ENCODE measurements at places on chromosomes 6 and 20.

GRCh38 chr20:17395729-17396128, 135.4 kb downstream of the BFSP1 start:
- DNase-seq = no peak

DNA sequence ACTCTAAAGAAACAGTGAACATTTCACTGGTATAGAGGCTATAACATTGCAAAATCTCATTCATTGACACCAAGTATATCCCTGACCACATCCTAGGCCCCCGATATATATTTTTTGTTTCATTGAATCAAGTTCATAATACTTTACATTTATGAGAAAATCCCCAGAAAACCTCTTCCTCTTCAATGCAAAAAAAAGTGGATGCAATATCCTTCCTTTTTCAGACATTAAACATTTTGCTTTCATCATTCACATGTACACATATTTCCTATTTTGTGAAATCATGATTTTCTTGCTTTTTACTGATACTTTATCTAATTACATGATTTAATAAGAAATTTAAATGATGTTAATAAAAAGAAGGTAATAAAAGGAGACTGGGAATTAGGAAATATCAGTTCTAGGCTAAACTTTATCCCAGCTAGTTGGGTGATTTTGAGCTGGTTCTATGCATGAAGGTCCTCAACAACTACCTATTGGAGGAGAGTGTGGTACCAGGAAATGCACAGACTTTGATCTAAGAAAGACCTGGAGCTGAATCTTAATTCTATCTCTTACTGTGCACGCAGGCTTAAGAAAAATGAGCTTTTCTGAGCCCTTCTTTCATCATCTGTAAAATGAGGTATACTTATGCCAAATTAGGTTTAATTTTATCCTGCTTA, 4.9 kb downstream of the SYNE1 start:
- no peak for DNase-seq

- no peak for DNase-seq
These were observed 47.1 kb upstream of the TMX4 start for GRCh38 chr20:8066662-8067061.

DNA sequence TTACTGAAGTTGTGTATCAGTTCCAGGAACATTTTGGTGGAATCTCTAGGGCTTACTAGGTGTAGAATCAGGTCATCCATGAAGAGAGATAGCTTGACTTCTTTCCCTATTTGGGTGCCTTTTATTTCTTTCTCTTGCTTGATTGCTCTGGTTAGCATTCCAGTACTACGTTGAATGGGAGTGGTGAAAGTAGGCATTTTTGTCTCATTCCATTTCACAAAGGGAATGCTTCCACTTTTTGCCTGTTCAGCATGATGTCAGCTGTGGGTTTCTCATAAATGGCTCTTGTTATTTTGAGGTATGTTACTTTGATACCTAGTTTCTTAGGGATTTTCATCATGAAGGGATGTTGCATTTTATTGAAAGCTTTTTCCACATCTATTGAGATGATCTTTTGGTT, 195.3 kb downstream of the MOXD1 start:
- DNase-seq = no peak

- no peak for DNase-seq
These were observed 525.8 kb upstream of the POU3F2 start for GRCh38 chr6:98308564-98308963.

GRCh38 chr20:2314759-2315439, 19.1 kb downstream of the TGM3 start:
- DNase-seq = peak; percentile 60

- no peak for DNase-seq
These were observed 73.8 kb upstream of the TULP1 start for GRCh38 chr6:35586542-35586941.

GRCh38 chr20:43899274-43900120, 15.2 kb upstream of the TOX2 start:
- no peak for DNase-seq

DNA sequence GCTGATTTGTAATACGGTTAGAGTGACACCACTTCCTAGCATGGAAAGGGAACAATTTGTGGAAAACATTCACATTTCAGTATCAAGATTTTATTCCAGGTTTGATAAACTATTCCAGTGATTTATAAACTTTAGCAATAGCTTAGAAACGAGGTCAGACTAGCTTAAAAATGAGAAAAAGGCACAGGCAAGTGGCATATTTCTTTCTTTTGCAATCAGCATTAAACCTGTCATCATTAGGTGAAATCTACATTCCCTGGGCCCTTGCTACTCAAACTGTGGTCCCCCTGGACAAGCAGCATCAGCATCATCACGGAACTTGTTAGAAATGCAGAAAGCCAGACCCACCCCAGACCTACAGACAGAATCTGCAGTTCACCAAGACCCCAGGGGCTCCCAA, 29.9 kb downstream of the TBC1D7 start:
- no peak for DNase-seq

DNA sequence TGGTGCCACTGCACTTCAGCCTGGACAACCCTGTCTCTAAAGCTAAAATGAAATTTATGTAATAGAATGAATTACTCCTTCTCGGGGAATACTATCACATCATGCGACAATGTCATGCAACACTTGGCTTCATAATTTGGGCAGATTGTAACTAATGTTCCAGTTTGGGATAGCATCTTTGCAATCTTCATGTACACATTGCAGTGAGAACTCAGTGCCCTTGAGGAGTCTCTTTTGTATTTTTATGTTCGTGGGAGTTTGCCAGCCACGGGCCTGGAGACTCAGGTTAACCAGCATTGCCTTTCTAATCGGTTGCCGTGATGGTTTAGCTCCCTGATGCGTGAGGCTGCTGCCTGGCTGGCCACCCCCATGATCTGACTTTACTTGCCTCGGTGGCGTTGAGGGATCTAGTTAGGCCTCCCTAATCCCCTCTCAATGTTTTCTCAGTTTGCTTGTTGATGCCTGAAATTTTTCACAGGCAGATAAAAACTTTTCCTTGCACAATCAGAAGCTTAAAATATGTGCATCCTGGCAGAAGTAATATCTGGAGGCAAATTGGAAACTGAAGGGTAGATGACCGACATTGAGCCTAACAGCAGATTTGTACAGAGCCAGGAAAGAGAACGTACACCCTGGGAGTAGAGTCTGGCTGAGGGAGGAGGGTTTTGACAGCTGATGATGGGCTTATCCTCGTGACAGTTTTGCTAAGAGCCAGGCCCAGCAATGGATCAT, 2.4 kb downstream of the GMPR start:
- DNase-seq = no peak

DNA sequence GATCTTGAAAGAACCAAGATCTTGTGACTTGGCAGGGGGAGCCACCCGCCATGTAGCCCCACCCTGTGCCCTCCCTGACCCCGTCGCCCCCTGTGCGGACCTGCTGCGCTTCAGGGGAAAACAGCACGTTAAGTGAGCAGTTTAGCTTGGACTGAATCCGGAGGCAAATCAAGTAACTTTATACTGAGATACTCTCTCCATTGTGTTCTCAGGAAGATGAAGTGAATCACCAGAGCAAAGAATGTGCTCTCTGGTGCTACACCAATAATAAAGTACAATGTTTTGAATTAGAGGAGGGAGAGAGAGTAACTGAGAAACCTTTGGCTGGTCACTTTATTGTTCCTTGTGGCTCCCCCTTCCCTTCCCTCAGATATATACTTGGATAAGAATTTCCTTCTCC, 83.4 kb downstream of the TXNDC5 start:
- peak; percentile 25 for DNase-seq

DNA sequence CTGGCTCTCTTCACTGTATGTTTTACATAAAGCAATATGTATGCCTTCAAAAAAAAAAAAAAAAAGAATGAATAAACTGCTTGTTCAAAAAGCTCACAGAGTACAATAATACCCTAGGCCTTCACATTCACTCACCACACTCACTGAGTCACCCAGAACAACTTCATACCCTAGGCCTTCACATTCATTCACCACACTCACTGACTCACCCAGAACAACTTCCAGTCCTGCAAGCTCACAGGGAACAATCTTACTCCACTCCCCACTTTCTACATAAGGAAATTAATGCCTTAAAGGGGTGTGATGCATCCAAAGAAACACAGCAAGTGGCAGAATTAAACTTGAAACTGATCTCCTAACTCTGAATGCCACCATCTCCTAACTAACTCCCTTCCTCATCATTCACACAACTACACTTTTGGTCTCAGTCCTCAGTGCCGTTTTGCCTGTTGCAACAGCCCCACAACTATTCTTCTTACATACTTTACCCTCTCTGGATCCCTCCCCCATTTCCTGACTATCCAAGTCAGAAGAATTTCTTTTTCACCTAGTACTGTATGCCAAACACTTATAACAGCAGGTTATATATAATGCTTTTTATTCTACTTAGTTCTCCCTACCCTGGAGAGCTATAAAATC, 34.2 kb downstream of the NHSL1 start:
- no peak for DNase-seq

- no peak for DNase-seq
These were observed 106.6 kb downstream of the ATXN1 start for GRCh38 chr6:16654701-16655100.

DNA sequence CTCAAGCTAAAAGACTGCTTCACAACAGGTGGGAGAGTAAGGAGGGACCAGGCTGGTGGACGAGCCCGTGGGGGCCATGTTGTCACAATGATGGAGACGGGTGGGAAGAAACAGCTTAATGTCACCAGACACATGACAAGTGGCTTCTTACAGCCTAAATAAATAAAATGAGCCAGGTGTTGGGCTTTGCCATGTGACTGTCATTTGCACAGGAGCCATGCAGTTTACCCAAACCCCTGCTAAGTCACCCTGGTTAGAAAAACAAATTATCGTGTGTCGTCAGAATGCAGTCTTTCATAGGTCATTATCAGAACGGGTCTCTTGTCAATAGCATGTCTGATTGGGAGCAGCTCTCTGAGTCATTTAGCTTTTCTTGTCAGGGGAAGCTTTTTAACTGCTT, 18.5 kb downstream of the BTBD3 start:
- no peak for DNase-seq

DNA sequence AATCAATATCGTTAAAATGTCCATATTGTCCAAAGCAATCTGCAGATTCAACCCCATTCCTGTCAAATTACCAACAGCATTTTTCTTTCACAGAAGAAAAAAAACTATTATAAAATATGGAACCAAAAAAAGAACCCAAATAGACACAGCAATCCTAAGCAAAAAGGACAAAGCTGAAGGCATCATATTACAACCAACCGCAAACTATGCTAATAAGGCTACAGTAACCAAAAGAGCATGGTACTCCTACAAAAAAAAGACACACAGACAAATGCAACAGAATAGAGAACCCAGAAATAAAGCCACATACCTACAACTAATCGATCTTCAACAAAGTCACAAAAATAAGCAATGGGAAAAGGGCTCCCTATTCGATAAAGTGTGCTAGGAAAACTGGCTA, 49.2 kb downstream of the RNGTT start:
- no peak for DNase-seq

- no peak for DNase-seq
These were observed 5.7 kb upstream of the RPS6KA2 start for GRCh38 chr6:166632731-166633130.

- DNase-seq = peak; percentile 61
These were observed 21.7 kb upstream of the RANBP9 start for GRCh38 chr6:13733178-13733887.

- no peak for DNase-seq
These were observed 10.1 kb downstream of the NUS1 start for GRCh38 chr6:117685359-117685758.

DNA sequence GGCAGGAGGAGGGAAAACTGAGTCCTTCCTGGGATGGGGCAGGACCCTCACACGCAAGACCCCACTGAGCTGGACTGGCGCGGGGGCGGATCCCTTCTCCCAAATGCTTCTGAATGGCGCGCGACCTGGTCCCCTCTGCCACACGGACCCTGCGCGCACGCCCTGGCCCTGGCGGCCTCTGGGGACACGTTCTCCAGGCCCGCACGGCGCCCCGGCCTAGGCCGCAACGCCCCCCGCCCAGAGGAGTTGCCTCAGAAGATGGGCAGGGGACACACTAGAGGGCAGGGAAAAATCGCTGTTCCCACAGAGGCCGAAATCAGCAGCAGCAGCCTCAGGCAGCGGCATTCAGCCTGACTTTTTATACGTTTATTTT, 45.2 kb upstream of the OSTM1 start:
- no peak for DNase-seq

DNA sequence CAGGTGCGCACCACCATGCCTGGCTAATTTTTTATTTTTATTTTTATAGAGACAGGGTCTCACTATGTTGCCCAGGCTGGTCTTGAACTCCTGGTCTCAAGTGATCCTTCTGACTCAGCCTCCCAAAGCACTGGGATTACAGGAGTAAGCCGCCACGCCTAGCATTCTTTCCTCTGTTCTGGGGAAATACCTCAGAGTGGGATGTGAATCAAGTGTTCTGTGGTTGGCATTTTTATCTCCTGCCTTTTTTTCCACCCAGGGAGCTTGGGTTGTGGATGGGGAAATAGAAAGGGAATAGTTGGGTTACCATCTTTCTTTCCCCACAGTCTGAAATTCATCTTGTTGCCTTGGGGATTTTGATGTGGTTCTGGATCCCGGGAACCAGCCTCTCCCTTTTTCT, 24.1 kb downstream of the TFAP2C start:
- no peak for DNase-seq

GRCh38 chr6:128509709-128510108, 10.7 kb downstream of the PTPRK start:
- DNase-seq = no peak

DNA sequence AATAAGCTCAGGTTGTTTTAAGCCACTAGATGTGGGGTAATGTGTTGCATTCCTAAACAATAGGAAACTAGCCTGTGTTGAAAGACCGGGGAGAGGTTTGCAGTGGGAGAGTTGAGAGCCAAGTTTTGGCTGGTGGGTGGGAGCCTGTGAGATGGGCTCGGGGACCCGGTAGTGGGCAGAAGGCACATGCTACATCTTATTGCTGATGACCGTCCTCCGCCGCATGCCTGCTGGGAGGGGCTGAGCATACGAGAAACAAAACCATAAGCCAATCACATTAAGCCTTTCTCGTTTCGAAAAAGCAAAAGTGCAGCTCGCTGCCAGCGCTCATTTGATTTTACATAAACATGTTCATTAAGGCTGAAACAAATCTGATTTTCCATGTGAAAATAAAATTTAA, 57.4 kb upstream of the MPC1 start:
- no peak for DNase-seq

DNA sequence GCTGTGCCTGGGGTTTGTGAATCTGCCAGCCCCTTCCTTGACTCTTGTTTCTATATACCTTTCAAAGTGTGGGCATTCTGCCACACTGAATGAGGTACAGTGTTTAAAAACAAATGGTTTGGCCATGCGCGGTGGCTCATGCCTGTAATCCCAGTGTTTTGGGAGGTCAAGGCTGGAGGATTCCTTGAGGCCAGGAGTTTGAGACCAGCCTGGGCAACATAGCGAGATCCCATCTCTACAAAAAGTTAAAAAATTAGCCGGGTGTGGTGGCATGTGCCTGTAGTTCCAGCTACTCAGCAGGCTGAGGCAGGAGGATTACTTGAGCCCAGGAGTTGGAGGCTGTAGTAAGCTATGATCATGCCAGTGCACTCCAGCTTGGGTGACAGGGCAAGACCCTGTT, 5.8 kb downstream of the FAM83D start:
- DNase-seq = no peak

GRCh38 chr6:31660381-31661261, at the start of gene C6orf47:
Gene C6orf47 (minus strand): TSS chr6:31660778. CDS start chr6:31659947, 831 bp downstream.
- peak; percentile 93 for DNase-seq

- no peak for DNase-seq
These were observed 504.9 kb upstream of the MARCKS start for GRCh38 chr6:113352029-113352801.
